Body of pancreas (tissue), 4 donors: ENCODE measurements at places on chromosomes 5 and 9. TPM values are rescaled to one million over a fixed set of nuclear protein-coding genes. Genes with fewer than 3 reads are reported as not detected.
A peak's percentile ranks its signal among the peaks of the same experiment; 100 is the strongest.

- H3K27ac ChIP-seq, result no peak overlapping the region
- no peak overlapping the region for H3K4me3 ChIP-seq
- no peaks in the 10 kb centered on the region for H3K36me3 ChIP-seq
Observed at GRCh38 chr9:94999832-95000231, 273.3 kb downstream of the AOPEP start.

- no peak overlapping the region for H3K27ac ChIP-seq
- peak; percentile 26 for DNase-seq
- no peaks in the 10 kb centered on the region for H3K27me3 ChIP-seq
- no peak overlapping the region for H3K4me3 ChIP-seq
- no peaks in the 10 kb centered on the region for H3K4me1 ChIP-seq
Observed at GRCh38 chr5:124132843-124133242, 613.6 kb downstream of the ZNF608 start.

DNA sequence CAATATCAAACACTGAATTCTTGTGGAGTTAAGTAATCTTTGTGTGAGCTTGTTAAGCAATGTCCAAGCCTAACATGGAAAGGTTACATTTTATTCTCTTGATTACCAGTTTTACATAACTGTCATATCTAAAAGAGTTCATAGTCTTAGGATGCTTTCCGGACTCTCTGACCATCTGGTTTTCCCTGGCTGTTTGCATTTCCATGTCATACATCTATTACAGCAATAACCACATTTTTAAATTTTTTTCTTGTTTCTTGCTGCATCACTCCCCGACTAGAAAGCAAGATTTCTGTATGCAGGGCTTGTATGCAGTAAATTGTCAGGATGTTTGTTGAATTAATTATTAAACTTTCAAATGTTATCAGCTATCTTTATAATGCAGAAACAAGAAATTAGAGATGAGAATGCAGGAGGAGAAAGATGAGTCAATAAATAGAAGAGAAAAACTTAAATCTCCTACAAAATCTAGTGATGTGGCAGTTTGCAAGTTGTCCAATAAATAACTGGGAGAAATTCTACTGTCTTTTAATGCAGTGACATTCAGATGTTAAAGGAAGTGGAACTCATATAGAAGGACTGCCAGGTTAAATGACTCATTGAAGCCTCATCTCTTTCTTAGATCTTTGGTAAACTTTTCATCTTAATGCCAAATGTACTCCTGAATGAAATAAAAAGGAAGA, 179.6 kb upstream of the SGCD start:
- H3K36me3 ChIP-seq, result no peaks in the 10 kb centered on the region
- no peaks in the 10 kb centered on the region for H3K27me3 ChIP-seq
- H3K4me1 ChIP-seq, result no peaks in the 10 kb centered on the region
- H3K4me3 ChIP-seq, result no peak overlapping the region
- no peak overlapping the region for H3K27ac ChIP-seq

The SLC34A1 gene
- total RNA-seq, result not detected

- no peaks in the 10 kb centered on the region for H3K36me3 ChIP-seq
- H3K4me3 ChIP-seq, result no peak overlapping the region
- H3K27ac ChIP-seq, result no peak overlapping the region
- H3K4me1 ChIP-seq, result no peaks in the 10 kb centered on the region
Observed at GRCh38 chr9:116096046-116096445, 57.5 kb upstream of the PAPPA start.

The SLC6A18 gene
- total RNA-seq, result not detected
